ENCODE measurements at places on chromosomes 13 and 19. TPM values are rescaled to one million over a fixed set of nuclear protein-coding genes. Genes with fewer than 3 reads are reported as not detected.

DNA sequence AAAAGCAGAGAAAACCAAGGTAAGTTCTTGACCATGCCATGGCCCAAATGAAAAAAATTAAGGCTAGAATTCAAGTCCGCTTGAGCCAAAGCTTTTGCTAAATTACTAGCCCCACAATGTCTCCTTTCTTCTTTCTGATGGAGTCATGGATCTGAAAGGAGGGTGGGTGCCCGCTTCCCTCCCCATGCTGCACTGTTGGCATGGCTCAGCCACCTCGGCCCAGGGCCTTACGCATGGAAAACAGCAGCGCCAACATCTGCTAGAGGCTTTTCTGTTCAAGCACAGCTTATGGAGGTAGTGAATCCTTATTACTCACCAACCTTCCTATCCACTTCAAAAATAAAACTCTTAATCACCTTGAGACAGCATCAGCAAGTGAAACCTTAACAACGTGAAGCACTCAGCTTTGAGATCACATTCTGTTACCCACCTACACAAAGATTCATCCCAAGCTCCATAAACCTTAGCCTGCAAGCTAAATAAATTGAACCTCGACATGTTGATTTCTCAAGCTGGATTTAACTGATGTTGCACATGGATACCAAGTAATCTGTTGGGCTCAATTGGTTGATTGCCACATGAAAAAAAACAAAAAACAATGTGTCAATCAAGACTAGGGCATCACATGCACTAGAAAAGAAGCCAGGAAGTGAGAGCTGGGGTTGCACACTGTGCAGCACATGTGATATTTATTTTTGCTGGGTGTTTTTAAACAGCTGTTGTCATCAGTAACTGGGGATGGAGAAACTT, 43.4 kb downstream of the TPT1 start:
- no peak for DNase-seq

- DNase-seq, result no peak
Measured at GRCh38 chr13:24097064-24097463, 63.5 kb upstream of the SPATA13 start.

- DNase-seq, result no peak
Measured at GRCh38 chr19:18802354-18802753, 11.2 kb upstream of the COMP start.

- DNase-seq, result no peak
Measured at GRCh38 chr13:40231751-40232150, 434.7 kb downstream of the FOXO1 start.

DNA sequence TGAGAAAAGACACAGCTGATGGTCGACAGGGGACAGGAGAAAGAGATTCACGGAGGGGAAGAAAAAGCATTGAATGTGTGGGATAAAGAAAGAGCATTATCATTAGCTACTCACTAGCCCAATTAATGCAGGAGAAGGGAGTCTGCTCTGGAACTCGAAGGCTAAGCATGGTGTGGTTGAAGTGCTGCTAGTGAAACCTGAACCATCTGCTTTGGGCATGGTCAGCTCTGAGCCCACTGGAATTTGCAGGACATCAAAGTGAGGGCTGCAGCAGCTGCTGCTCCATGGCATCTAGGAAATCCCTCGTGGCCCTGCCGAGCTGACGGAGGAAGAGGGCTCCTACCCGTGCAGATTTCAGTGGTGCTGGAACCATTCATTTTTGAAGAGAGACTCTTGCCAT, 320.3 kb downstream of the ATP8A2 start:
- no peak for DNase-seq

- DNase-seq, result no peak
Measured at GRCh38 chr19:51365211-51365964, 800 bp downstream of the ETFB start.

Gene LILRB1
- polyA plus RNA-seq, result 6.3 TPM

Gene SLC5A5
- polyA plus RNA-seq, result not detected

Gene HCN2
- 0.08 TPM for polyA plus RNA-seq

Gene KIR3DL2
- polyA plus RNA-seq, result 0.20 TPM

All from aorta (tissue), 5 donors.